SJSA1 (cell line): ENCODE measurements at places on chromosomes 16 and 17. TPM values are rescaled to one million over a fixed set of nuclear protein-coding genes. Genes with fewer than 3 reads are reported as not detected.

Gene ARHGAP44
- total RNA-seq, result 0.58 and 5.1 TPM in 2 replicates

- no peak overlapping the region for H3K4me3 ChIP-seq
- no peak overlapping the region for H3K27ac ChIP-seq
- no peak for DNase-seq
- H3K4me1 ChIP-seq, result no peaks in the 10 kb centered on the region
- no peaks in the 10 kb centered on the region for H3K27me3 ChIP-seq
Observed at GRCh38 chr16:82329504-82330192, 159.6 kb upstream of the MPHOSPH6 start.

- H3K27me3 ChIP-seq, result no peaks in the 10 kb centered on the region
- no peak overlapping the region for H3K4me3 ChIP-seq
- peaks cover 33% of the 10 kb centered on the region for H3K36me3 ChIP-seq
- no peak overlapping the region for H3K27ac ChIP-seq
Observed at GRCh38 chr17:17279316-17279715, 1.7 kb downstream of the COPS3 start.

DNA sequence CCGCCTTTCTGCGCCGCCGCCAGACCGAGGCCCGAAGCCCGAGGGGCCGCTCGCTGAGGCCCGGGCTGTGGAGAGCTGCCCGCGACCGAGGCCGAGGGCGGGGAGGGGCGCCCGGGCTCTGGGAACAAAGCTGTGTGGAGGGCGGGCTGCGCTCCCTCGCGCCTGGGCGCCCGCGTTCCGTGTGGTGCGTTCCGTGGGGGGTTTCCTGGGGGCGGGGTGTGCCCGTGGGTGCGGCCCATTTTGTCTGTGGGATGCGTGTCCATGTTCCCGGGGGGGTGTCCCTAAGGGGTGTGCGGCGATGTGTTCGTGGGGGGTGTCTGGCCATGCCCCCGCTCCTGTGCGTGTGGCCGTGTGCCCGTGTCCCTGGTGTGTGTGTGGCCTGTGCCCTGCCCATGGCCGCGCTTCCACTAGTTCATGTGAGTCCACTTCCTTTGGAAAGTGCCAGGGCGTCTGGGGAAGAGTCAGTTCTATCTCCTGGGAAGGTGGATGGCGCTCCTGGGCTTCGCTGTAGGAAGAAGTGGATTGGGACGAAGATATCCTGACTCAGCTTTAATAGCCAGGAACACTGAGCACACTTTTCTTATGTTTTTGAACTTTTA is 520 bp downstream of the JPT2 start:
- H3K27me3 ChIP-seq, result no peaks in the 10 kb centered on the region
- H3K4me1 ChIP-seq, result peaks cover 74% of the 10 kb centered on the region
- H3K36me3 ChIP-seq, result peaks cover 83% of the 10 kb centered on the region
- DNase-seq, result peak; percentile 86
- peak overlapping the region; percentile 71 for H3K4me3 ChIP-seq

GRCh38 chr17:34827008-34827407 is 134.3 kb downstream of the CCT6B start:
- no peak for DNase-seq
- no peak overlapping the region for H3K27ac ChIP-seq
- no peak overlapping the region for H3K4me3 ChIP-seq

Gene C16orf95
- total RNA-seq, result 4.9 and 18.7 TPM in 2 replicates

Gene HS3ST6
- not detected in 2 replicates for total RNA-seq

DNA sequence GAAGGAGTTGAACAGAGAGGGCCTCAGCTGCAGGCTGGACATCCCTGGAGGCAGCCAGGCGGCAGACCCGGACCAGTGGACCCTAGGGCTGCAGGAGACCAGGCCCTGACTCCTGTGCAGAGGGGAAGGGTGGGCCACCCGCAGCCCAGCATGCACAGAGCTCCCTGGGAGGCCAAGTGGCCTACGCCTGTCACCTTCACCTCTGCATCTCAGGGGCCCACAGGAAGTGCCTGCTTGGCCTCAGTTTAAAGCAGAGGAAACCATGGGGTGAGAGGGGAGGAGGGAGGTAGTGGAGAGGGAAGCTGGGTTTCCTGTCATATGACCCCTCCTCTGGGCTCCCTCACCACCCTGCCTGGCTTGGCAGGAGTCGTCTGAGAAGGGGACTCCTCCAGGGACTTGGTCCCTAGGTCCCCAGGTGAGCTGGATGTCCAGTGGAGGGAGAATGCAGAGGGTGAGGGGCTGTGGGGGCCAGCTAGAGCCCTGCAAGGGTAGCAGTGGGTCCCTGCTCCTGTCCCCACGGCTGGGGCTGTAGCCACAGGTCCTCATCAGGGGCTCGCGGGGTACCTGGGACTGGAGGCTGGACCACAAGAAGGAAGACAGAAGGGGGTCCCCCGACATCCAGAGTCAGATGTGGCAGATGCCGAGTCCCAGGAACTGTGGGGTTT is at the start of gene TMC8:
Gene TMC8 (plus strand): TSS at position 335 of the 665 bp plus-strand sequence. CDS start 818 bp downstream, outside the sequence.
- peaks cover 16% of the 10 kb centered on the region for H3K4me1 ChIP-seq
- DNase-seq, result no peak
- H3K36me3 ChIP-seq, result no peaks in the 10 kb centered on the region

DNA sequence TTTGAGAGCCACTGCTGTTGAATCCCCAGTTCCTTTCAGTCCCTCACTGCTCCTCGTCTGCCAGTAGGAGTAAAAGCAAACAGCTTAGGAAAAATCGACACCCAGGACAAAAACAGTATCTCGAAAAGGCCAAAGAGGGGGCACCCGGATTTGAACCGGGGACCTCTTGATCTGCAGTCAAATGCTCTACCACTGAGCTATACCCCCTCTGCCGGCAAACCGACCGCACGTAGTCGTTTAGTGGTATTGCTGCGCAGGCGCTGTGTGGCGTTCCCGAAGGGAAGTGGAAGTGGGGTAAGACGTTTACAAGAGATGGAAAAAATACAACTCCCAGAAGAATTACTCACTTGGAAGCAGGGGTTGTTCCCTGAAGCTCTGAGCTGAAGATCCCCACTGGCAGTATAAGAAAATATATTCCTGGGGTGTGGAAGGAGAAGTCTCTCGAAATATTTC is 2.2 kb upstream of the PLXDC1 start:
- no peak overlapping the region for H3K27ac ChIP-seq
- DNase-seq, result peak; percentile 97
- peak overlapping the region; percentile 52 for H3K4me3 ChIP-seq
- peaks cover 18% of the 10 kb centered on the region for H3K27me3 ChIP-seq

- H3K4me3 ChIP-seq, result peak overlapping the region; percentile 77
- peaks cover 4% of the 10 kb centered on the region; the same call in 1 of the 2 replicates for H3K36me3 ChIP-seq
- H3K27ac ChIP-seq, result peak overlapping the region; percentile 92
- peaks cover 9% of the 10 kb centered on the region for H3K4me1 ChIP-seq
- no peaks in the 10 kb centered on the region for H3K27me3 ChIP-seq
Observed at GRCh38 chr16:75433732-75434413, 570 bp upstream of the CFDP1 start.
